ENCODE measurements at places on chromosomes 3 and 15.

DNA sequence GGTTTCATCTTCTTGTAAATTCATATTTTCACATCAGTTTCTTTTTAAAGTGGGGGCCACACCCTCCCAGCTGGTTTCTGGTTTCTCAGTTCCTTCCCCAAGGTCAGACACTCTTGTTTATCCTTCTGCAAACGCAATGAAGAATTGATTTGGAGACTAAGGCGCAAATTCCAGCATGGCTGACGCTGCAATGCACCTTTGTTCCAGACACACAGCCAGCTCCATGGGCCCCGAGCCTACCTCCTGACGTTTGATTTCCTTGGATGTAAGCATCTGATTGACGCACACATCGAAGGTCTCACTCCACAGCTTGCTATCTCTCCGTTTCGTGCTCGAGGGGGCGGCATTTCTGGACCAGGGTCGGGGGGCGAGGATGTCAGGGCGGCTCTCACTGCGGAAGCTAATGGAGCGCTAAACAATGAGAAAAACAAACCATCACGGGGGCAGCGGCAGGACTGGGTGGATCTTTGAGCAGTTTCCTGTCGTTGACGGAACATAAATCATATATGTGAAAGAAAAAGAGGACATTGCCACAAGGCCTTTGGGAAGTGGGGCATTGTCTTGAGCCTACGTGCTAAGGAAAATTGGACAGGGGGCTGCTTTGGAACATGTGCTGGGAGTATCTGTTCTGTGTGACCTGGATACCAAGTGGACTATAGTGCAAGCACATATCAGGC is 46.9 kb downstream of the ARHGEF3 start:
- no peak for DNase-seq

DNA sequence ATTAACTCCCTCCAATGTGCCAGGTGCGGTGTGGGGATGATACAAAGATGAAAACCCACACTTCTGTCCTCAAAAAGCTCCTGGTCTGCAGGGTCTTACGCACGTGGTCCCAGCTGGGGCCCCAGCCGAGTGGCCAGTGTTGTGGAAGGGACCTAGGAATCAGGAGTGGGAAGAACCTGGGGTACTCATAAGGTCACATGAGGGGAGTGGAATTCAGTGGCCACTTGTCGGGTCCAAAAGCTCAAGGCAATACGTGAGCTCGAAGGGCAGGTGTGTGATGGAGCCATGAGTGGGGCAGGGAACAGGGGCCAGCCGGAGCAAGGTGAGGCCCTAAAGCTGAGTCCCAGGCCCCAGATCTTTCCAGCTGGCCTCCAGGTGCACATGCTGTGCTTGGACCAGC is 260.0 kb upstream of the LYSMD4 start:
- no peak for DNase-seq

DNA sequence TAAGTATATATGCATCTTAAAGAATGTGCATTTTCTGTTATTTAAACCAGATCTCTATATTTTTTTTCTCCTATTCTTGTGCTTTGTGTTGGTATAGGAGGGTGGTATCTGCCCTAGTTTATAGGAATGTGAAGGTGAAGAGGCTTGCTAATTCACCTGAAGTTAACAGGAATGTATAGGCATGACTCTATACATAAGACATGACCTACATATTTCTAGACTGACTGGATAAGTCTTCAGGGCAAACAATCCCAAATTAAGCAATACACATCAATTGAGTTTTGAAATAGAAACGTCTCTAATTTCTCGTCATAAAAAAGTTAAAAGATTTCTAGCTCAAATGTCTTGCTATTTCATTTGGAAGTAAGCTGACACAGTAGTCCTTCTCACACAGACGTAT is 410.0 kb downstream of the DIPK2A start:
- DNase-seq: no peak

- DNase-seq: no peak
Observed at GRCh38 chr15:47937834-47938233, 183.0 kb upstream of the SLC24A5 start.

- no peak for DNase-seq
Observed at GRCh38 chr3:4140921-4141320, 162.2 kb upstream of the SETMAR start.

DNA sequence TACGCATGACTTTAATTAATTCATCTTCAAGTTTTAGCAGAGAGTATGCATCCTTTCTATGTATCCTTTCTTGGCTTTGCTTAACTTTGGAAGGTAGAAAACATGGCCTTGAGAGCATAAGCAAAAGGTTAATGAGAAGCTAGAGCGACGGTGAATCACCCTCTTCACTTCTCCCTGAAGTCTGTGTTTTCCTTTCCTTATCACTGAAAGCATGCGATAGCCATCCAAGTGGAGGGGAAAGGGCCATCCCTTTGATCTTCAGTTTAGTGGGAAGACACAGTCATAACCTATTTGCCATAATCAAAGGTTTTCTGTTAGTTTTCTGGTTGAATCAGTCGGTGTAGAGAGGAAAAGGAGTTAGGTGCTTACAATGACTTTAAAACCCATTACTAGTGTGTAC is 354.0 kb upstream of the ROBO2 start:
- no peak for DNase-seq

DNA sequence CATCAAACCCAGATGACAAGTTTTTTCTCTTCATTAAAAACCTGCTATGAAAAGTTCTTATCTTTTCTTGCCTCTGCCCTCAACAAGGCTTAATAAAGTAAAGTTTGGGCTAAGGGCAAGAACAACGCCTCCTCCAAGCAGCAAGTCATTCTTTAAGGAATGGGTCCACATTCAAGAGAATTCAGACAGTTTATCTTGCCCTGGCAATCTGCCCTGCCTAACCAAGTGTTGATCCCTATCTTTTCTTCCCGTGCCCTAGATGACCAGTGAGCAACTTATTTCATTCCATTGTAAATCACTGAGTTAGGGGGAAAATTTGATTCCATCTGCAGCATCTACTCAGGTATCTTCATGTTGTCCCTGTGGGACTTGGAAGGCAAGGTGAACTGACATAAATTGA is 370.3 kb upstream of the DPPA4 start:
- no peak for DNase-seq

- DNase-seq: no peak
Observed at GRCh38 chr15:38002883-38003477, 68.5 kb downstream of the TMCO5A start.

DNA sequence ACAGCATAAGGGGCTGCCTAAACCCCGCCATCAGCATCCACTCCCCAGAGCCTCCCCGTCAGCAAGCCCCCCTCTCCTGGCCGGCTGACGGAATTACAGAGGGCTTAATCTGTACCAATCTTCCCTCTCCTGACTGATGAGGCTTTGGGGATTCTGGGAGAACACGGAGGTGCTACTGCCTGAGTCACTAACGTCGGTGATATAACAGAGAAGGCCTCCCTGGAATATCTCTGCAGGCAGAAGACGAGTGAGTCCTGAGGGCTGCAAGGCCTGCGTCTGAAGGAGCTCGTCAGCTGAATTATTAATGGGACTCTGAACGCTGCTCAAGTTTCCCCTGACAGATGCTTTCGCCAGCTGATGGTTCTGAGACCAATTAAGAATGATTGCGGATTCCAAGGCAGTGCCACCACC is 147.7 kb downstream of the XXYLT1 start:
- DNase-seq: no peak

GRCh38 chr3:177960722-177961121 is 575.5 kb upstream of the KCNMB2 start:
- DNase-seq: no peak

- no peak for DNase-seq
Observed at GRCh38 chr3:197380786-197381185, 82.4 kb upstream of the DLG1 start.

GRCh38 chr3:174821477-174821876 is 37.7 kb upstream of the NAALADL2 start:
- DNase-seq: no peak

DNA sequence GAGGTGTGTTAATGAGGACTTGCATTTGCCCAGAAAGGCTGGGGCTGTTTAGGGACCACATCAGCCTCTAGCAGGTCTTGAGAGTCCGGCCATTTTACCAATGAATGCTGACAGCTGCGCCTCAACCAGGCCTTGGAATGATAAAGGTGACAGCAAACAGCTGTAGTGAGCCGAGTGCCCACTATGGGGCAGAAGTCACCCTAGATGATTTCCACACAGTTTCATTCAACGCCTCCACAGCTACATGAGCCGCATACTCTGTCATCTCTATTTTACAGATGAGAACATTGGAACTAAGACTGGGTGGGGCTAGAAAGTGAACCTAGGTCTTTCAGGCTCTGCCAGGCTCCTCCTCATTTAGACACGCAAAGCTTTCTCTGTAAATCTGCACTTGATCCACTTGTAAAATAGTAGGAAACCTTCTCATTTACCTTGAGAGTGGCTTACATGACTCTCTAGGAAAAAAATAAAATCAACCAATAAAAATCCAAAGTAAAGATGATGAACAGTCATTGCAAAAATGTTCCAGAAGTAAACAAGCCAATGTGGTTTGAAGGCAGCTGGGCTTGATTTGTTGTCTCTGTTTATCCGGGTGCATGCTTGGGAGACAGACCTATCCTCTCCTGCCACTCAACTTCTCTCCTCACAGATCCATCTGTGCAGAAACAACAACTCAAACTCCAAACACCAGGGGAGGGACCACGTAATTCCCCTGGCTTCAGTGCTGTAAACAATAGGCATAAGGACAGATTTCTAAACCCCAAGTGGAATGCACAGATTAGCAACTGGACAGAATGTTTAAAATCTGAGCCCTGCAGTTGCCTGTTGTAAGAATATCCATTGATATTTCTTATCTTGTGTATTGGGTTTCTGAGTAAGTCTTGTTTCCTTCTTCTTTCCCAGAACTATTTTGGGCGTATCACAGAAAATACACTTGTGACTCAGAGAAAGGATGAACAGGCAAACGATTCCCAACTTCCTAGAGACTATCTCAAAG is 31.5 kb upstream of the LDHAL6B start:
- no peak for DNase-seq

DNA sequence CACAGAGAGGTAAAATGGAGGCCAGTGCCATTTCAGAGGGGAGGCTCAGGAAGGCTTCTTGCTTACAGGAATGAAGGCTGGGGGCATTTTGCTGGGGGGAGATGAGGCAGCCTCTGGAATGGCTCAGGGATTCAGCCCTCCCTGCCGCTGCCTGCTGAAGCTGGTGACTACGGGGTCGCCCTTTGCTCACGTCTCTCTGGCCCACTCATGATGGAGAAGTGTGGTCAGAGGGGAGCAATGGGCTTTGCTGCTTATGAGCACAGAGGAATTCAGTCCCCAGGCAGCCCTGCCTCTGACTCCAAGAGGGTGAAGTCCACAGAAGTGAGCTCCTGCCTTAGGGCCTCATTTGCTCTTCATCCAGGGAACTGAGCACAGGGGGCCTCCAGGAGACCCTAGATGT is 39.9 kb downstream of the MESD start:
- DNase-seq: no peak

DNA sequence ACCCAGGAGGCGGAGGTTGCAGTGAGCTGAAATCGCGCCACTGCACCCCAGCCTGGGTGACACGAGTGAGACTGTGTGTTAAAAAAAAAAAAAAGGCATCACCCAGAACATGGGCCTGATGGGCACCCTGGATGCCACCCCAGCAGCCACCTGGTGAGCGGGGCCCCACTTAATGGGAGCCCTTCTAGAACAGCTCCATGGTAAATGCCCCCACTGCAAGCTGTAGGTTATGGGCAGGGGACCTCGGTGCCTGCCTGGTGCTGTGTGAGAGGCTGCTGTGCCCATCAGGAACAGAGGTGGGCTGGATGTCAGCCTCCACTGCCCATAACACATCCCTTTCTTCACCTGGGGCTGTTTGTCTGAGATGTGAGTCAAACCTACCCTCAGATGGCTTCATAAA is 156.2 kb upstream of the MEF2A start:
- no peak for DNase-seq

DNA sequence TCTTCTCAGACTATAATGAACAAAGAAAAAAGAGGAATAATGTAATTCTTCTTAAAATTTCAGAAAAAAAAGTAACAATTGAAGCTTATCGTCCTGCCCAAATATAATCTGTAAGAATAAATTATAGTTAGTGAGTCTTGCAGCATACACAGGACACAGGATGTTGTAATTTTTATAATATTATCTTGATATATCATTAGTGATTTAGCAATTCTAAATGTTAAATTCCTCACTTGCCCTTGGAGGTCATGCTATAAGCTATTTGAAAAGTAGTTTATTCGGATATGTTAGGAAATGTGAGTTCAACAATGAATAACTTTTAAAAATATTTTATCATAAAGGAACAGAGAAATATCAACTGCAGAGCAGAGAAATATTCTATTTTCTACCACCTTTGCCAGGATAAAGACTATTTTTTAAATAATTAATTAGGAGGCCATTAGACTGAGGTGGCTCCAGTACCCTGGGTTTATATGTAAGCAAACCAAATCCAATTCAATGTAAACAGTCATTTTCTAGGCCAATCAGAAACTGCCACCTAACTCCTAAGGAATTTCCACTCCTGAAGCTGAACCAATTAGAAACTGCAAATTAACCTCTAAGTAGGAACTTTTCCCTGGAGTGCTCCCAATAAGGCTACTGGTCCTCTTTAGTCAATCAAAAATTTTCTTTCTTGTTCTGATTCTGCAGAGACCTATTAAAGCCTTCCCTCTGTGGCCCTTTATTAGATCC is 1109.3 kb downstream of the ROBO2 start:
- DNase-seq: no peak

GRCh38 chr3:169342652-169343505 is 320.6 kb downstream of the MECOM start:
- no peak for DNase-seq

GRCh38 chr3:88041005-88041404 is 17.8 kb downstream of the CGGBP1 start:
- no peak for DNase-seq

GRCh38 chr3:16362770-16363169 is 97.8 kb downstream of the OXNAD1 start:
- DNase-seq: no peak

DNA sequence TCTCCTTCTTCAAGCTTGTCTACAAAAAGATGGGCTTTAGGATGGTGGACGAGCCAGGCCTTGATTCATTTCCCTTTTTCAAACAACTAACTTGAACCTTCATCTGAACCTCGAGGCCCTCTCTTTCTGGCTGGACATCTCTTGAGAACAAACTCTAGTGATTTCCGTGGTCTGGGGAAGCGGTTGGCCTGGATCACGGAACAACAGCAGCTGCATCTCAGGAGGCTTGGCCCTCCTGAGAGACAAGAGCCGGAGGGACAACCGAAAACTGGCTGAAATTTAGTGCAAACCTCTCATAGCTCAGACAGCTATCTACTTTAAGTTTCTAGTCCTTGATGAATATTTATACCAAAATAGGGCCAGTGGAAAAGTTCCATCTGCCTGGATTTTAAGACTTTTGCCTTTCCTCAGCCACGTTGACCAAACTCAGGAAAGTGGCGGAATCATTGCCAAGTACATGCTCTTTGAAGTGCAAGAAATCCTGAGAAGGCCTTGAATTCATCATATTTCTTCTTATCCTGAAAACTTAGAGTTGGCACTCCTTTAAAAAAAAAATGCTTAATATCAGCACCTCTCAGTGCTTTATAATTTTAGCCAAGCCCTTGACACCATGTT is 14.5 kb downstream of the LMCD1 start:
- DNase-seq: no peak

GRCh38 chr15:33169625-33170024 is 24.9 kb downstream of the FMN1 start:
- DNase-seq: no peak
